Caco-2 (cell line): ENCODE measurements at places on chromosomes 4 and X. TPM values are rescaled to one million over a fixed set of nuclear protein-coding genes. Genes with fewer than 3 reads are reported as not detected.
A peak's percentile ranks its signal among the peaks of the same experiment; 100 is the strongest.

GRCh38 chrX:108516184-108516583 is 76.5 kb downstream of the COL4A5 start:
- no peak for DNase-seq

DNA sequence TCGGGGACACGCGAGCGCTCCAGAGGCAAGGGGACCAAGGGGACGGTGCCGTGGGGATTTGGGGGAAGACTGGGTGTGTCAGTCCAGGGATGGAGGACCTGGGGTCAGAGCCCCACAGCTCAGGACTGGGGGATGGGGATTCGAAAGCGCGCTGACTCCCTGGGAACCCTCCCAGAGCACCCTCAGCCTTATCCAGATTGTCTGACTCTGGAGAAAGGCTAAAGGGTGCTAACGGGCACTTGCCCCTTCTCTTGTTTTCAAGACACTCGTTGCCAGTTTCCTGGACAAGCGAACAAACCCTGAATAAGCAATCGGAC is 1.1 kb downstream of the DOCK11 start:
- DNase-seq, result no peak

GRCh38 chrX:116281106-116281505 is 110.6 kb downstream of the AGTR2 start:
- DNase-seq, result no peak

GRCh38 chr4:27742816-27743215 is 882.2 kb downstream of the STIM2 start:
- DNase-seq, result no peak

DNA sequence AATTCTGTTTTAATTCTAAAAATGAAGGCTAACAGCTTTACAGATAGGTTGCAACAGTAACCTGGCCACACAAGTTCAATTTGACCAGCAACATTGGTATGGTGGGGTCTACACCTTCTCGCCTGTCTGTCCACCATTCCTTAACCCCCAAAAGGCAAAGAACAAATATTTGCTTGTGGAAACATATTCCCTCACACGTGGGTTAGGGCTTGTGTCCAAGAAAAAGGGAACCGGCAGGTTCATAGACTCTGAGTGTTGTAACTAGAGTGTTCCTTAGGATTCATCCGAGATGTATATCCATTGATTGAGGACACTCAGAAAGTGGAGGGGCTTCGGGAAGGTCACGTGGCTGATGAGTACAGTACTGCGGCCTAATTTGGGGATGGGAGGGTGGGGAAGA is 54.1 kb downstream of the C4orf51 start:
- no peak for DNase-seq

GRCh38 chr4:679104-679481 is 4.8 kb downstream of the MYL5 start:
- no peak for DNase-seq

GRCh38 chrX:13691841-13692371 is 3.0 kb downstream of the RAB9A start:
- no peak for DNase-seq

DNA sequence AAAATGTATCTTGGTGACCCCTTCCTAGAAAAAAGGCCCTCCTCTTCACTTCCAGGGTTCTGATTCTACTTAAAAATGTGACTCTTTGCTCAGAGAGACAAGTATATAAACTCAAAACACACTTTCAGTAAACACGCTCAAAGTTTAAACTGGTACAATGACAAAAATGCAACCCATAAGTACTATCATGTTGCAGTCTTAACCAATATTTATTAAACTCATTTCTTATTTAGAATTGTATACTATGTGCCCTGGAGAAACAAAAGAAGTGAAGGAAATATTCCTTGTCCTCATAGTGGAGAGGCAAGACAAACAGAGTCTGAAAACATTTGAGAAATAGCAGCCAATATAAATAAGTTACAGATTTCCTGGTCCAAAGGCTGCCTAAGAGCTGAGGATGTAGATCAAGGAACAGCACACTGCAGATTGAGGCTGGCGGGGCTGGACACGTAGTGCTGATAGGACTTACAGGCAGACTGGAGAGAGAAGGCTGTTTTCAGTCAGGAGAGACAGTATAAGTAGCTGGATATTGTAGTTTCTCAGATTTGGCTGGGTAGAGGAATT is 39.1 kb upstream of the ANXA3 start:
- peak; percentile 9 for DNase-seq

- no peak for DNase-seq
These were observed 1.5 kb downstream of the EVC start for GRCh38 chr4:5712517-5712916.

DNA sequence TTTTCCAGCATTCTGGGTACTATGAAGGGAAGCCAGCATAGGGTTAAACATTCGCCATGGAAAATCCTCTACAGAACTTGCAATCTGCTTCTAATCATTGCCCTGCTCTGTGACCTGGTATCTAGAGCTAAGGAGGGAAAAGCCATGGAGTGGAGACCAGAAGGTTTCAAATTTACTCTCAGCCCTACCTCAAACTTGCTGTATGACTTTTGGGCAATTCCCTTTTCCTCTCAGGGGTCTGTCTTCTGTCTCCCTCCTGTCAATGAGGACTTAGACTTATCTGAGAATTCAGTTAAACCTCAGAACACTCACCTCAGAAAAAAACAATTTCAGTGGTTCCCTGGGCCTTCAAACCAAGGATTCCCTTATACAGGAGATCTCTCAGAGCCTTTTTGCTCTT is 29.1 kb downstream of the ARHGEF9 start:
- DNase-seq, result no peak

DNA sequence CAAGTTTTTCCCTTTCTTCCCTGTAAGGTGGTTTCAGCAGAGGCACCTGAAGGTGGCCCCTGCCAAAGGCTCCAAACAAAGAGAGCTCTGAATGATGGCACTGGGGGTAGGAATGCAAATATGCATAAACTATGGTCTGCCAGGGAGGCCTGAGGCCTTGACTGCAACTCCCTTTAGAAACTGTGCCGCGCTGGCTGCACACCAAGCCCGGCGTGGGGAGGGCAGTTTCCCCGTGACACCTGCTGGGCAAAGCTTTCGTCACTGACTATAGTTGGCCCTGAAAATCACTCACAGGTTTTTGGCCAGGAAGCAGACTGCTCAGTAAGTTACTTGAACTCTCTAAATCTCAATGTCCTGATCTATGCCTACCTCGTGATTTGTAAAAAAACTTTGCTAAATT is 97.8 kb upstream of the ATOH1 start:
- DNase-seq, result no peak

GRCh38 chrX:65926095-65927019 is 113.5 kb downstream of the VSIG4 start:
- DNase-seq, result no peak

- no peak for DNase-seq
These were observed 69.2 kb downstream of the FBXO8 start for GRCh38 chr4:174214101-174214878.

DNA sequence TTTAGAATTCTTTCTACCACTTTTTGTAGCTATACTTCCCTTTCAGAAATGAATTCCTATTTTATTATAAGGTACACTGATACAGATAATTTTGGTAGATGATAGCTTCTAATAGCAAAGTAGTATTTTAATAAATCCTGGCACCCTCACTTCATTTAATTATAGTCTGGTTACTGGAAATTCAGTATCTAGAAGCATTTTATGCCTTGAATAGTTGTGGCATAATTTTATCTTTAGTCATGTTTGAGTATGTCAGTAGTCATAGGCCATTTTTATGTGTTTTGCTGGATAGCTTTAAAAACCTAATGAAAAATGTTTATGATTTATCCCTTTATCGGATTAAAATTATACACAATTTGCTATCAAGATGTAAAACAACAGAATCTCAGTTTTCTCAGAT is 92.3 kb downstream of the DIAPH2 start:
- DNase-seq, result no peak

DNA sequence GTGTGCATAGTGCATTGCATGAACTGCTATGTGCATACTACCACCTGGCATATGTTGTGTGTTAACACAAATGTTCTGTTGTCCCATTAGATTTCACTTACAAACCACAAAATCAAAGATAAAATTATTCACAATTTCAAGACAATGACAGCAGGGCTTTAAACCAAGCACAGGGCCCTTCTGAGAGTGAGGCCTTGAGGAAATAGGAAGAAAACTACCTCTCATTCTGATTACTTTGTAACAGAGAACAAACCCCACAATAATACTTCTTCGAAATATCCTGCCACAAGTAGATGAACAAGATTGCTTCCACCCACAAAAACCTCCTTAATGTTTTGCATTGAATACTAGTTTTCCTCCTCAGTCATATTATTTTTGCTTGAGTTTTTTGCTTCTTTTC is 85.5 kb upstream of the SPANXB1 start:
- DNase-seq, result no peak

DNA sequence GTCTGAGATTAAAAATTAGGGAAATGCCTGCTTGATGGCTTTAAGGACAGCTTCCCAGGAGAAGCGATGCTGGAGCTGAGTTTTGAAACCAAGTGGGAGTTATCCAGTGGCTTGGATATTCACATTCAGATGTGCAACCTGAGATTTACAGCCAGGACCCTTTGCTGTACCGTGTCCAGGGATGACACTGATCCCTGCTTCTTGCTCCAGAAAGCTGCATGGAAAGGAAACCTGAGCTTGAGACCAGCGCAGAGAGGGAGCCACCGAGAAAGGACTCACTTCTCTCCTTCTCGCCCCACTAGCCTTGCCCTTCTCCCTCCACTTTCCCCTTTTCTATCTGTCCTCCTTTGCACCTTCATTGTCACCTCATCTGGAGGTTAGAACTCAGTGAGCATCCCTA is 254.5 kb upstream of the PPARGC1A start:
- DNase-seq, result no peak

DNA sequence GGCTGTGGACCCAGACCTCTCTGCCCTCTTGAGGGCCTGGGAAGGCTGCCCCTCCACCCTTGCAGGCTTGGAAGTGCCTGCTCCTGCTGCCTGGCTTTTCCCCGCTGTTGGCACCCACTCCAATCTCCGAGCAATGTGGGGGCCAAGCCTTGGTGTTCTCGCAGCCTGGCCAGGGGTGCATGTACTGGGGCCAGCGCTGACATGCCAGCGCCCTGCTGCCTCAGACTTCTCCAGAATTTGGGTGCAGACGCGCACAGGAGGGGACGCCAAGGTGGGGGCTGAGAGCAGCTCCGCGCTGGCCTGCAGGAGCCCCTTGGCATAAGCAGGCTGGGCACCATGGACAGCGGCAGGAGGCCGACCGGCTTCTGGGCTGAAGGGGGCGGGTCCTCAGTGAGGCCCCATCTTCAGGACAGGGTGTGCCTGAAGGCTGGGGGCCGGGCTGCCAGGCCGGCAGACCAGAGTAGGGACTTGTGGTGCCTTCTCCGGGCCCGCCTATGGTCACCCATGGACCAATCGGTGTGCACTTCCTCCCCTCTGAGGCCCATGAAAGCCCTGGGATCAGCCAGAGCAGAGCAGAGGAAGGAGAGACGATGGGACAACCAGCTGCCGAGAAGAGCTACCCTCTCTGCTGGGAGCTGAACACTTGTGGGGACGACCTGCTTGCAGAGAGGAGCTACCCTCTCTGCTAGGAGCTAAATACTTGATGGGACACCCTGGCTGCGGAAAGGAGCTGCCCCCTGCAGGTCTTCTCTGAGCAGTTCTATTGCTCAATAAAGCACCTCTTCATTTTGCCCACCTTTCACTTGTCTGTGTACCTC is 118.3 kb downstream of the DNAAF6 start:
- peak; percentile 49 for DNase-seq

Gene HSFX3
- not detected in 2 replicates for total RNA-seq

Gene DGKK
- total RNA-seq, result 2.5 and 3.7 TPM in 2 replicates

Gene AREG
- 146 and 162 TPM in 2 replicates for total RNA-seq

Gene SATL1
- 0.19 and 0.45 TPM in 2 replicates for total RNA-seq

Gene LEF1
- 19.3 and 22.3 TPM in 2 replicates for total RNA-seq

Gene BMPR1B
- 8.7 and 9.9 TPM in 2 replicates for total RNA-seq

Gene PDE6B
- total RNA-seq, result not detected in 2 replicates

Gene DIPK2B
- total RNA-seq, result not detected in 2 replicates

Gene MAGED2
- 96.0 and 103 TPM in 2 replicates for total RNA-seq

Gene NAA11
- total RNA-seq, result not detected in 2 replicates
